ENCODE measurements at places on chromosomes 11 and 22. TPM values are rescaled to one million over a fixed set of nuclear protein-coding genes. Genes with fewer than 3 reads are reported as not detected.

GRCh38 chr11:116397602-116398084 lies 375.1 kb downstream of the BUD13 start:
- DNase-seq: no peak

MPPED1 gene
- total RNA-seq: 2.4 TPM

ANKRD49 gene
- total RNA-seq: 10.2 TPM

GRCh38 chr22:46637711-46638600 lies 17.8 kb downstream of the GRAMD4 start:
- DNase-seq: no peak

DNA sequence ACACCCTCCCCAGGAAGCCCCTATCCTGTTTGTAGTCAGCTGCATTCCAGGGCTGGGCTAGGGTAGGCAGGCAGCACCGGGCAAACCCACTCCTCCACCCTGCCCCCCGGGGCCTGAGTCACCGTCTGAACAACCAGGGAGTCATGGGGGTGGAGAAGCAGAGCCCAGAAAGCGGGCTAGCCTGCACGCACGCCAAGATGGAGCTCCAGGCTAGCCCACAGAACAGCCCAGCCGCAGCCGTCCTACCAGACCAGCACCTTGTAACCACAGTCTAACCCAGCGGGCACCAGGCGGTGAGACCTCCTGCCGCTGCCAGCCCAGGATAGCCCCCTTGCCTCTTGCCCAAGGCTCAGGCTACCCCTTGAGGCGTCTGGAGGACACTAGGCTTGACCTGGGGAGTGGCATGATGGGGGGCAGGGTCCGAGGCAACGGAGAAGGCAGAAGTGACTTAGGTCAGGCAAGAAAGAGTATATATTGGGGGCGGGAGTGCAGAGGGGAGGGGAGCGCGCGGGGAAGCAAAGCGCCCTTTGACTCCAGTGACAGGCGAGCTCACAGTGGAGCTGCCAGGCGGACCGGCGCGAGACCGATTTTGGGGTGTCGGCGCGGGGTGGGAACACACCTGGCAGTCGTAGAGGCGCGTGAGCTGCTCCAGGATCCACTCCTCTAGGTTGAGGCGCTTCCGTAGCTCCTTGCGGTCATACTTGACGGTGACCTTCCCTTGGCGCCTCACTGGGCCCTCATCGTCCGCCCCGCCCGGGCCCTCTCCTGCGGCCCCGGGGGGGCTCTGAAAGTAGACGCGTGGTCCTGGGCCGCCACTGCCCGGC lies 734 bp downstream of the PPP1R14B start:
- DNase-seq: peak; percentile 58

GRCh38 chr11:132253469-132254264 lies 883.3 kb downstream of the NTM start:
- DNase-seq: no peak

KCNJ5 gene
- total RNA-seq: 1.1 TPM

ABCC8 gene
- 6.0 TPM for total RNA-seq

Measured in tibial nerve (tissue), 4 donors.